ENCODE measurements at places on chromosomes 6 and 20. TPM values are rescaled to one million over a fixed set of nuclear protein-coding genes. Genes with fewer than 3 reads are reported as not detected.

SLC32A1 gene
- not detected for total RNA-seq

GRCh38 chr6:126153661-126154060, 167.3 kb downstream of the TRMT11 start:
- DNase-seq, result no peak

GRCh38 chr6:5705252-5705651, 301.5 kb downstream of the NRN1 start:
- no peak for DNase-seq

GRCh38 chr6:157552081-157552747, 171.2 kb downstream of the ZDHHC14 start:
- DNase-seq, result no peak

E2F1 gene
- 0.45 TPM for total RNA-seq
